Lung (tissue), 17 donors: ENCODE measurements at places on chromosomes 4 and X.
A peak's percentile ranks its signal among the peaks of the same experiment; 100 is the strongest.

DNA sequence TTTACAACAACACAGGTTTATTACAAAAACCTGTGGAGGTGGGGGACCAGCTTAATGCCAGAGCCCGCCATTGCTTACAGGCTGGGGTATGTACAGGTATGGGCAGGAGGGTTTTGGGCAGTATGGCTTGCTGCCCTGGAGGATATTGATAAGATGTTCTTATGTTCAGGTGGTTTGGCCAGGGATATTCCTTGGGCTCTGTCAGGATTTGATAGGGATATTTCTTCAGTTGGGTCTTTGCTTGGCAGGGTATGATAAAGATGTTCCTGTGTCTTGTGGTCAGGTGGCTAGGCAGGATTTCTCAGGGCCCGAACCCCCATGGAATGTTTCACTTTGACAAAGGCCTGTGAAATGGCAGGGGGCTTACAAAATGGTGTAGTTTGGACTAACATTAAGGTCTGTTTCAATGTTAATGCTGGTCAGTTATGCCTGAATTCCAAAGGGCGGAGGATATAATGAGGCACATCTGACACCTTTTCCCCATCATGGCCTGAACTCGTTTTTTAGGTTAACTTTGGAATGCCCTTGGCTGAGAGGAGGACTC, 3.1 kb downstream of the MGST2 start:
- DNase-seq: no peak

DNA sequence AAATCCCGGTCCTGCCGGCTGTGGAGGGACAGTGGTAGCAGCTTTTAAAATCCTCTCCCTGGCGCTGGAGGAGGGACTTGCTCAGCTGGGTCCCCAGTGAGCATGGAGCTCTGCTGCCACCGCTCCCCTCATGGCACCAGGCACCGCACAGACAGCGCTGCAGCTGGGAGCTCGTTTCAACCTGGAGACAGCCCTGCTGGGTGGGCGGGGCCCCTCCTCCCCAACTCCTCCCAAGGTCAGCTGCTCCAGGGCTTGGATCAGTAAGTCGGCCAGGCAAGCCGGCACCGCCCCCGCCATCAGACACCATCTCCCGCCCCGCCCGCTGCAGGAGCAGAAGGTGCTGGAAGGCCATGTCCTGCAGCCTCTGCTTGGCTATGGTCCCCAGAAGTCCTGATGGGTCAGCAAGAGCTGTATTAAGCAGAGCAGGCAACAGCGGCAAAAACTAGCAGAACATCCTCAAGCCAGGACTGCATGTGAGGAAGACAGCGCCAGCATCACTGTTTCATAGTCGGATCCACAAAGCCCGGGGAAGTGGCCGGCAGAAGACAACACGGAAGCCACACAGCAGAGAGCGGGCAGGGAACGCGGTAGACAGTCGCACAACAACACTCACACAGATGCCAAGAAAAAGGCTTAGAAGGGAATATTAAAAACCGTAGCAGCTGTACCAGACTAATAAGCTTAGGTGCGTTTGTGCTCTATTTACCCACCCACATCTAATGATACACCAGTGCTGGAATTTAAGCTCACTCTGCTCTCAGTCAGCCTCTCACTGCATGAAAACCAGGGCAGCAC, 16.2 kb downstream of the ZFYVE28 start:
- DNase-seq: peak; percentile 34

- DNase-seq: no peak
Observed at GRCh38 chrX:153738056-153738605, 13.5 kb downstream of the ABCD1 start.

GRCh38 chr4:33184657-33185290, 2464.6 kb downstream of the PCDH7 start:
- peak; percentile 73 for DNase-seq

GRCh38 chrX:17414839-17415238, 39.8 kb downstream of the NHS start:
- DNase-seq: no peak

- no peak for DNase-seq
Observed at GRCh38 chr4:119592830-119593229, 35.8 kb downstream of the PDE5A start.
